ENCODE measurements at places on chromosomes 4 and X. TPM values are rescaled to one million over a fixed set of nuclear protein-coding genes. Genes with fewer than 3 reads are reported as not detected.

GRCh38 chr4:79317711-79318110, 8.2 kb downstream of the NAA11 start:
- DNase-seq = no peak

GRCh38 chrX:33109858-33110257, 101.5 kb downstream of the DMD start:
- DNase-seq = no peak

Gene MAMLD1
- total RNA-seq = 3.1 TPM

Gene BMP3
- not detected for total RNA-seq
